Activated naive CD8-positive, alpha-beta T cell treated with anti-CD3 and anti-CD28 coated beads for 36 hours (primary cell): ENCODE measurements at places on chromosomes 12 and 14. TPM values are rescaled to one million over a fixed set of nuclear protein-coding genes. Genes with fewer than 3 reads are reported as not detected.

Gene KLRK1
- total RNA-seq = 112 TPM

Gene CLEC2D
- total RNA-seq = 270 TPM

- H3K27me3 ChIP-seq = no peaks in the 10 kb centered on the region
- DNase-seq = no peak
- H3K27ac ChIP-seq = no peak overlapping the region
- H3K4me1 ChIP-seq = no peaks in the 10 kb centered on the region
These were observed 34.8 kb downstream of the ATL1 start for GRCh38 chr14:50594577-50595316.

- H3K4me3 ChIP-seq = no peak overlapping the region
- no peaks in the 10 kb centered on the region for H3K36me3 ChIP-seq
- no peaks in the 10 kb centered on the region for H3K4me1 ChIP-seq
- peaks cover 4% of the 10 kb centered on the region for H3K27me3 ChIP-seq
- DNase-seq = no peak
- no peak overlapping the region for H3K27ac ChIP-seq
These were observed 13.9 kb downstream of the RTL1 start for GRCh38 chr14:100889641-100890040.

GRCh38 chr14:49920935-49921334, 28.1 kb downstream of the ARF6 start:
- no peak overlapping the region for H3K27ac ChIP-seq
- no peaks in the 10 kb centered on the region for H3K36me3 ChIP-seq
- H3K4me3 ChIP-seq = no peak overlapping the region
- no peak for DNase-seq
- H3K27me3 ChIP-seq = no peaks in the 10 kb centered on the region
- peaks cover 19% of the 10 kb centered on the region for H3K4me1 ChIP-seq

Gene KRT81
- total RNA-seq = not detected

Gene PHETA1
- total RNA-seq = 2.4 TPM

DNA sequence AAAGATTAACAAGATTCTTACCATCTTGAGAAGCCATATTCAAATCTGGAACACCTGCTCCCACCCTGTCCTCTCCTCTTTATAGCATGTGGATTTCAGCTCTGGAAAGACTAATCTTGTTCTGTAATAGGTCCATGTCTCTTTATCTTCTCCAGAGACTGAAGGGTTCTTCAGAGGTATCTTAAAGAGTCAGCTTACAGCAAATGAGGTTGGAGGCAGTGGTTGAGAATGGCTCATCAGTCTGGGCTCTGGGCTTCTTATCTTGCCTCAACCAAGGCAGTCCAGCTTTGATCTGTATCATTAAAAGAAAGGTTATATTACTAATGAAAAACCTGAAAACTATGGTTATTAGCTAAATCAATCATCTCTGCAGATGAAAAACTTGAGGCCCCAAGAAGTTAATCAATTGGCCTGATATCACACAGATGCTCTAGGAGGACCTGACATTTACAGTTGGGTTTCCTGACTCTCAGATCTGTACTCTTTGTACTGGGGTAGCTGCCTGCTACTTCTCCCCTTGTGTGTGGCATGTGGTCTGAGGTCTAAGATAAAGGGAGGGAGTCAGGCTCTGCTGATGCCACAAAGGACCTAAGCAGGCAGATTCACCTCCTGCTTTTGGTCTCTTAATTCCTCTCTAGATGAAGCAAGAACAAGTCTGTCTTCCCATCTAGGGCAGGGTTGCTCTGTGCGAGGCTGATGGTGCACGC, 1.7 kb upstream of the AKAP6 start:
- no peak overlapping the region for H3K27ac ChIP-seq
- no peaks in the 10 kb centered on the region for H3K27me3 ChIP-seq
- H3K36me3 ChIP-seq = no peaks in the 10 kb centered on the region
- DNase-seq = no peak

Gene RNASE1
- not detected for total RNA-seq

Gene CIROP
- total RNA-seq = not detected

DNA sequence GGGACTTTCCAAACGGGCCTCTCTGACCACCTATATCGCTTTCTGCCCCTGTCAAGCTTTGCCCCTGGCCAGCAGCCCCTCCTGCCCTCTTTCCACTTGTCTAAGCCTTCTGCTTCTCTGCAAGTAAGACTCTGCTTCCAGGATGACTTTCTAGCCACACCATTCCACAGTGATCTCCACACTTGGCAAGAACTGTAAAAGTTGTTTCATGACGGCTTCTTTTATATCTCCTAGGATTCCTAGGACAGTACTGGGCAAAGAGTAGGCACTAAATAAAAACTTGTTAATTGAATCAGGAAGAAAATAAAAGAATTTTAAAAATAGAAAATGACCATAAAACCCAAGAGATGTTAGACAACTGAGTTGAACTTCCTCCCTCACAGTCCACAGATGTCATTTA, 1.8 kb upstream of the PTPN21 start:
- no peak overlapping the region for H3K4me3 ChIP-seq
- no peaks in the 10 kb centered on the region for H3K36me3 ChIP-seq
- DNase-seq = no peak
- peaks cover 69% of the 10 kb centered on the region for H3K27me3 ChIP-seq
- H3K27ac ChIP-seq = no peak overlapping the region

DNA sequence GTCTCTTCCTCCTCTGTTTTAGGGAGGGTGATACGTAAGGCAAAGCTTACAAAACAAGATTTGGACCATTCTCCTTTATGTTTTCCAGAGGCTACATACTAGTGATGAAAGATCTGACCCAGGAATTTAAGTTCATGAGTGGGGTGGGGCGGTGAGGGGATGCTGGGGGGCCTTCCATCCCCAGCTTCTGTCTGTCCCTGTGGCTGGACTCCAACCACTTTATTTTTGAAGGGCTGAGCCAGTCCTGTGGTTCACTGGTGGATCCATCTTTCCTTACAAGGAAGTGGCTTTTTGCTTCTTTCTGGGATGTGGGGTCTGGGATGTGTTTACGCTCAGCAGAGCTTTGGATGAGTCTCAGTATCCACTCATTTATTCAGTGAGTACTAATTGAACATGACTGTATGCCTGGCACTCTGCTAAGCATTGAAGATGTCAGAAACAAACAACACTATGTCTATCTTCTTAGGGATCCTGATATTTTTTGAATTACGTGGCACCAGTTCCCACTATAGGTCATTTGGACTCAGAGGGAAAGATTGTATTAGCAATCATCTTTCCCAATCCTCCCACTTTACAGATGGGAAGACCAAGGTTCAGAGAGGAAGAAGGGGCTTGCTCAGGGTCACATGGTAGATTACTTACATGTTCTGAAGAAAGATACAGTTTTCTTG, 291.8 kb upstream of the TBX3 start:
- H3K27ac ChIP-seq = no peak overlapping the region
- DNase-seq = no peak
- H3K4me3 ChIP-seq = no peak overlapping the region
- H3K4me1 ChIP-seq = no peaks in the 10 kb centered on the region

GRCh38 chr12:132638541-132639408, 20.2 kb downstream of the P2RX2 start:
- H3K4me3 ChIP-seq = no peak overlapping the region
- no peaks in the 10 kb centered on the region for H3K27me3 ChIP-seq
- no peak for DNase-seq
- no peak overlapping the region for H3K27ac ChIP-seq

- H3K4me3 ChIP-seq = no peak overlapping the region
- no peak overlapping the region for H3K27ac ChIP-seq
- no peak for DNase-seq
- no peaks in the 10 kb centered on the region for H3K27me3 ChIP-seq
- H3K36me3 ChIP-seq = no peaks in the 10 kb centered on the region
These were observed 10.5 kb downstream of the CELA1 start for GRCh38 chr12:51335931-51336330.

DNA sequence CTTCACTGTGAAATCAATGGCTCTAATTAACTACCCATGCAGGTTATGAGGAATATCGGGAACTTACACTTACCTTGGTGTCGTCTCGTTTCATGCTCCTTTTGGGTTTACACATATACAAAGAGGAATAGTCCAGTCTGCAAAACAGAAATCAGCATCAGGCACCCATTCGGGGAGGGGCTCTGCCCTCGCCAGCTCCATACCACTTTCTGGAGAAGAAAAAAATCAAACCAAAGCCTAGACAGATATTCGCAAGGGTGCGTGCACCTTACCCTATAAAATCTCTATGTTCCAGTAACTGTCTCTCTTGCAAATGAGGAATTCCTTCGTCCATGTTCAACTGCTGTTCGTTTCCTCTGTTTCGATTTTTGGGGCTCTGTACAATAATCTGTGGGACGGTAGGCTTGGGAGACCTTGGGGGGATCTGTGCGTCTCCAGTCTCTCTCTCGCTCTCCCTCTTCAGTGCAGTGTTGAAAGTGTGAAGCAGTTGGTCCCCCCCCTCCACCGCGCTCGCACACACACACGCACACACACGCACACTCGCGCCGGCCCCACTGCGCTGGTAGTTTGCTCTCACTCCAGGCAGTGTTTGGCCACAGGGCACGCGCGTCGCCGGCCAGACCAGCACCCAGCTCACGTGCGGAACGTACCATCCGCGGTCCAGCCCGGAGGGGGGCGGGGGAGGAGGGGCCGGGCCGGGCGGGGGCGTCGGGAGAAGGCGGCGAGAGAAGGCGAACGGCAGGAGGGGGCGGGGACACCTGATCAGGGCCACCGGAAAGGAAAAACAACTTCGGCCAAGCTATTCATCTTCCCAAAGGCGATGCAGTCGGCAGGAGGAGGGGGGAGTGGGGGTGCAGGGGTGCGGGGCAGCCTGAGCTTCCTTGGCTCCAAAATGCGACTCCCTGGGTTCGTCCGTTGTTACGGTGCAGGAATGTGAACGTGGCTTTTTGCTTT, at the start of gene BHLHE41:
BHLHE41 (minus strand) TSS at position 592 of the 954 bp plus-strand sequence; CDS start at position 334, 258 bp downstream.
- peaks cover 85% of the 10 kb centered on the region for H3K27me3 ChIP-seq
- DNase-seq = peak; percentile 9
- H3K36me3 ChIP-seq = no peaks in the 10 kb centered on the region
- peak within 1 kb of the TSS; percentile 82 for H3K4me3 ChIP-seq
- H3K4me1 ChIP-seq = peaks cover 25% of the 10 kb centered on the region

DNA sequence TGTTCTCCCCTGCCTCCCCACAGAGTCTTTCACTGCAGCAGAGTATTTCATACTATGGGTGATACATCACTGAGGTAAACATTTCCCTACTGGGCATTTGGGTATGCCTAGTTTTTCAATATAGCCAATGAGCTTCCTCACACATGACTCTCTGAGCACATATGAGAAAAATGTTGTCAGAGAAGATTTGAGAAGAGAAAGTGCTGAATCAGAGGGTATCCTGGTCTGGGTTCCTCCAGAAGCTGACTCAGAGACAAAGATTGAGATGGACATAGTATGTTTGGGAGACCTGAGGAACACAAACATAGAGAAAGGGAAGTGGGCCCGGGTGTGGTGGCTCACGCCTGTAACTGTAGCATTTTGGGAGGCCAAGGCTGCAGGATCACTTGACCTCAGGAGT, 12.6 kb downstream of the SLC8B1 start:
- no peaks in the 10 kb centered on the region for H3K27me3 ChIP-seq
- no peak overlapping the region for H3K4me3 ChIP-seq
- no peak for DNase-seq

DNA sequence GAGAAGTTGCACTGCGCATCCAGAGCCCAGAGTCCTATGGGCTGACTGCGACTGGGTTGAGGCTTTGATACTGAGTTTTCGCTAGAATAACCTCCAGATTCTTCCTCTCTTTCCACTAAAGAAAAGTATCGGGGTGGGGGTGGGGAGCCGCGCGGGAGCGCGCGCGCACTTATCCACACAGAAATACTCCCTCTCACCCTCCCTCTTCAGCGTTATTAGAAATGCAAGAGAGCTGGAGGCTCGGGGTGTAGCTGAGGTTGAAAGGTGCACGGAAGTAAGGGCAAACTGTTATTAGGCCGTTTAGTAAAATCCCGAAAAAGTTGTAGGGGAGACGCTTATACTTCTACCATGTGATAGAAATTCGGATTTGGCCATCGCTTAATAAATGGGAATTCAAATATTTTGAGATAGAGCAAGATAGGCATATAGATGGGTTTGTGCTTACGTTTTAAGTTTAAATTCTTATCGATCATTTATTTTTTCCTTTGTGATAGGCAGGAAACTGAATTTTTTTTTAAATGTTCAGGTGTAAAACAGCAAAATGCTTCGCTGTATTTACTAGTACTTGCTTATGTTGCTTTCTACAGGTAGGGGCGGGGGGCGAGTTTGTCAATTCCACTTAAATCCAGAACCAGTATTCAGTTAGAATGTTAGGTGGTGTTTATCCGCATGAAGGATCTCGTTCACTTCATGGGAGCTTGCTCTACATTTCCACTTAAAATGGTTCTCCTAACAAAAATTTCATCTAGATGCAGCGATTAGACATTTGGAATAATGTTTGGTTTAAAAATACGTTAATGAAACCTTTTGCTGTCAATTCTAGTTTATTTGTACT, 1.1 kb downstream of the ARHGAP5 start:
- H3K4me1 ChIP-seq = peaks cover 47% of the 10 kb centered on the region
- H3K4me3 ChIP-seq = peak overlapping the region; percentile 98
- peaks cover 17% of the 10 kb centered on the region for H3K27me3 ChIP-seq
- no peak for DNase-seq

Gene RND1
- 2.6 TPM for total RNA-seq

DNA sequence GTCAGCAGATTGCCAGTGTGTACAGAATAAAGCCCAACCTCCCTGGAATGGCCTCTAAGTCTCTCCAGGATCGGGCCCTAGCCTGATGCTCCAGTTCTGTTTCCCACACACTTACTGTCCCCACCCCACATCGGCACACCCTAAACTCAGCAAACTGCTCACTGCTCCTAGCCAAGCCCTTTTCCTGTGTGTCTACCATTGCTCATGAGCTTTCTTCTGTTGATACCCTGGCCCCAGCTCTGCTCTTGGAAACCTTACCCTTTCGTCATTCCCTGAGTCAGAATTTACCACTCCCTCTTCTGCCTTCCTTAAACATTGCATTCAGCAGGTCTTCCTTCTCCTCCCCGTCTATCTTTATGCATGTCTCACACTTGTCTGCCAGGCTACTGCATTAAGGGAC, 158.9 kb downstream of the TMX1 start:
- H3K27me3 ChIP-seq = peaks cover 17% of the 10 kb centered on the region
- H3K27ac ChIP-seq = no peak overlapping the region
- H3K36me3 ChIP-seq = no peaks in the 10 kb centered on the region
- no peak overlapping the region for H3K4me3 ChIP-seq

DNA sequence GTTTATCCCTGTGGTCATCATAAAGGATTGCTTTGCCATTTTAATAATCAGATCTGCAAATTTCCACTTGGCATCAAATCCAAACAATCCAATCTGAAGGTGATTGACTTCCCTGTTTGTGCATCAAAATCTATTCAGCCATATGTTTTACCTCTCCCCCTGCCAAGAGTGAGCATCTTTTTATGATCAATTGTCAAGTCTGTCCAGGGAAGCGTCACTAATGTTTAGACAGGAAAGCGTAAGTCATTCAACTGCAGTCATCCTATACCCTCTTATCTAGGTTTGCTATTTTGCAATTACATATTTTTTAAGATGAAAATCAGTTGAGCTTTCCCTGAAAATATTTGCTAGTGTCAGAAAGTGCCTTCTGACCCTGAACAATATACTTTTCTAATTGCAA, 1224.1 kb upstream of the SEL1L start:
- H3K27me3 ChIP-seq = no peaks in the 10 kb centered on the region
- no peak overlapping the region for H3K4me3 ChIP-seq
- no peak overlapping the region for H3K27ac ChIP-seq
- no peaks in the 10 kb centered on the region for H3K4me1 ChIP-seq
- no peaks in the 10 kb centered on the region for H3K36me3 ChIP-seq

GRCh38 chr12:1552911-1553491, 41.4 kb downstream of the FBXL14 start:
- H3K27ac ChIP-seq = no peak overlapping the region
- peaks cover 12% of the 10 kb centered on the region for H3K4me1 ChIP-seq
- H3K27me3 ChIP-seq = peaks cover 21% of the 10 kb centered on the region
- no peak for DNase-seq
- H3K36me3 ChIP-seq = no peaks in the 10 kb centered on the region
